ENCODE measurements at places on chromosomes 4 and X. TPM values are rescaled to one million over a fixed set of nuclear protein-coding genes. Genes with fewer than 3 reads are reported as not detected.
A peak's percentile ranks its signal among the peaks of the same experiment; 100 is the strongest.

DNA sequence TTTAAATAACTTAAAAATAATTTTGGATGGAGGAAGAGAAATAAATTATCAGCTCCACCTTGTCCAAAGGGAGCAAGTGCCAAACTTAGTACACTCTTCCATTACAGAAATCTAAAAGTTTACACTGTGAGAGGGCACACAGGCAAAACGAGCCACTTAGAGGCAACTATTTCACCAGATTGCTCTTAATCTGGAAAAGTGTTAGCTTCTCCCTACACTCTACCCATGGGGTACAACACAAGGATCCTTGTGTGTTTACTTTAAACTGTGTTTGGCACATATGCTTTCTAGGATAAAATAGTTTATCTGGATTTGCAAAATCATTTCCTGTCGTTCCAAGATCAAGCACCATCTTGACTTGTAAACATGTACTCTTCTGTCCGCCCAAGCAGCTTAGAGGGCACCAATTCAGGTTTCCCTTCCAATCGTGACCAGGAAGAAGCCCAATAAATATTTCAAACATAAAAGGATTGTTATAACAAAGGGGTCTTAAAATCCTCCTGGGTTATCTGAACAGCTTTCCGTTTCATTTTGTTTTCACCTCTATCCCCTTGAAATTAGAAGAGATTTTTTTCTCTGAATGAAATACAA is 29.0 kb upstream of the KDR start:
- DNase-seq = no peak

DNA sequence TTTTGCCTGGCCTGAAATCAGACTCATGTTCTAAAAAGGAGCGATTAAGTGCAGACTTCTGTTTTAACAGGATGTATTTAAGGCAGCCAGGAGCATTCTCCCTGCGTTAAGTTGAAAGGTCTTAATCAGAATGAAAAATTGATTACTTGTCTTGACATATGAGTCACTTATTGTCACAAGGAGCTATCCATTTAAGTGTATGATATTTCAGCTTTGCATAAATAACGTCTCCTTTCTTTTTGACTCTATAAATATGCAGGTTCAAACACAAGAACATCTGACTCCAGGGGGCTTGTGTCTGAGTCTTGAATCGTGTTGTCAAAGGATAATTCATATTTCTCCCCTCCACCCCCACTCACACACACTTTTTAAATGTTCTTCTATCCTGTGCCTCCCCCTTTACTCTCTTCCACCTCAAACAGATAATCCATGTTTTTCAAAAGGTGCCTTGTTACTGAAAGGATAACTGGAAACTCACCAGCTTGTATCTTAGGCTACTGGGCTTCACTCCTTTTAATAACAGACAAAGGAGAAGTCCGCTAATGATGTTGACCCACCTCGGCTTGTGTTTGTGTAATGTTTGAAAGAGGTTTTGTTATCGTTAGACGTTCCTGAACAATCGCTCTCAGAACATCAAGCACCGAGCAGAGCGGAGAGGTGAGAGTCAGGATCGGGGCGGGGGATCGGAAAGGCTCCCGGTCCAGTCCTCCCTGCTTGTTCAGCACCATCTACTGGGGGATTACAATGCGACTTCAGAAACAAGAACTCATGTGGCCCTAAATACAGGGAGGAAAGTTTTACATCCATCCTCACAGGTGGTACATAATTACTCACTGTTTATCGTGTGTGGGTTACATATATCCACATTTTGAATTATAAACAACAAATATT is 107.5 kb upstream of the RPL34 start:
- DNase-seq = peak; percentile 69

DNA sequence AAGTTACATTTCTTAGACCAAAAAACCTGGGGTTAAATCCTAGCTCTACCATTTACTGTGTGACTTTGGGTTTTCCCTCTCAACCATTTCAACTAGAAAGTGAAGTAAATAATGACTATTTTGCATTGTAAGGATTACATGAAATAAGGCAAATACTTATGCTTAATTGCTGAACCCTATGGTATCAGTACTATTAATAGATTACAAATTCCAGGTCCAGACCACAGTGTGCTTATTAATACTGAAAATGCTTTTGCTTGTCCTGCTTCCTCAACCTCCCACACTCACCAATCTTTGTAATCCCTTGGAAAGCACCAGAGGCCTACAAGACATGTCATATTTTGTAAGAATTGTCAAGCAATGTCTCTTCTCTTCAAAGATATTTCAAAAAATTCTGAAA is 456.5 kb downstream of the SPOCK3 start:
- no peak for DNase-seq

DNA sequence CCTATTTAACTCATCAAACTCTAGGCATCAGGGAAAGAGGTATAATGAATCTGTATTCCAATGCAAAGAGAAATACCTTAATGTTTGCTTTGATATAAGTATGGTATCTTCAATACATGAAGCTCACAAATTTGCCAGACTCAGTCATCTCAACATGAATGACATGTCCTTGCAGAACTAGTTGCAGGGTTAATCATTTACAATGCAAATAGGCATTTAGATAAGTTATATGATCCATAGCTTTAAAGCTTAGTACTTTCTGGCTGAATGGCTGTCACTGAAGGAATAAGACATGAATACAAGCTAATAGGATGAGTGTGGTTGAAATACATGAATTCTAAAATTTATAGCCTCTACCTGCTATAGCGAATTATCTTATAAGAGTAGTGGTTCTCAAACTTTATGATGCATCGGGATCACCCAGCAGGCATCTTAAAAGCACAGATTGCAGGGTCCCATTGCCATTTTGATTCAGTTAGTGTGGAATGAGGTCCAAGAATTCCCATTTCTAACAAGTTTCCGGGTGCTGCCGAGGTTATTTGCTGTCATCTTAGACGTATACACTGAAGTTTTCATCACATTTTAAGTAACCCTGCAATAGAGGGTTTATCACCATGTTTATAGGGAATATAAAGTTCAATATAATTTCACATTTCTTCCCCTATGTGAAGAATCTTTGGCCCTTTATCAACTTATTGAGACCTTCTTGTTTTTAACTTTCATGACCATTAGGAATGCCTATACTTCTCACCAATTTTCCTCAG is 439.2 kb downstream of the ARHGAP24 start:
- no peak for DNase-seq

DNA sequence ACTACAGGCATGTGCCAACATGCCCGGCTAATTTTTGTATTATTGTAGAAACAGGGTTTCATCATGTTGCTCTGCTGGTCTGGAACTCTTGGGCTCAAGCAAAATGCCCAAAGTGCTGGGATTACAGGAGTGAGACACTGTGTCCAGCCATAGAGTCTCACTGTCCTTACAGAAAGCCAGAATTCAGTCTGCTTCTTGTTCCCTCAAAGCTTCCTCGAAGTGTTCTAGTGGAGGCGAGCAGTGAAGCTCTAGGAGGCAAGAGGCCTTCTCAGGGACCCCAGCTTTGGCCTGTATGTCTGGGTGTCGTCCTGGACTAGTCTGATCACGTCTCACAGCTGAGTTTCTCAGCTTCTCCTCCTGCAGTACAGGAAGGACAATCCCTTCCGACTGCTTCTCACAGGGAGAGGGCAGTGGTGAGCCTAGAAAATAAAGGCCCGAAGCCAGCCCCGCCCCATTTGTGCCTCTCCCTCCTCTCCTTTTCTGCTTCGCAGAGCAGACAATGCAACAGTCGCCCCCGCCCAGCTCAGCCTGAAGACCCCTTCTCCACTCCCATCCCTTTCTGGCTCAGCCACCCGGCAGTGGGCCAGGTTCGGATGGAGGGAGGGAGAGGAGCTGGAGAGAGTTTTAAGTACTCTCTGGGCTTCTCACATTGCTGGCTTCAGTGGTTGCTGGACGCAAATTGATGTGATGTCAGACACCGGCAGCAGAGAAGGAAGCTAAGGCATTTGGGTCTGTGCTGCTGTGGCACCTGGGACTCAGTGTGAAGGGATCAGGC is 11.1 kb upstream of the FAM3A start:
- peak; percentile 80 for DNase-seq

- peak; percentile 30 for DNase-seq
These were observed at the start of gene NPNT for GRCh38 chr4:105894660-105895582. NPNT (plus strand) TSS chr4:105895471; CDS start chr4:105895653, 182 bp downstream.

- peak; percentile 95 for DNase-seq
These were observed 223.4 kb downstream of the SHROOM3 start for GRCh38 chr4:76658231-76659102.

The PCSK1N gene
- 0.17 TPM for total RNA-seq

The SULT1B1 gene
- not detected for total RNA-seq

The CDX4 gene
- not detected for total RNA-seq

Data from fibroblast of lung (primary cell).